ENCODE measurements at places on chromosomes 4 and X.

DNA sequence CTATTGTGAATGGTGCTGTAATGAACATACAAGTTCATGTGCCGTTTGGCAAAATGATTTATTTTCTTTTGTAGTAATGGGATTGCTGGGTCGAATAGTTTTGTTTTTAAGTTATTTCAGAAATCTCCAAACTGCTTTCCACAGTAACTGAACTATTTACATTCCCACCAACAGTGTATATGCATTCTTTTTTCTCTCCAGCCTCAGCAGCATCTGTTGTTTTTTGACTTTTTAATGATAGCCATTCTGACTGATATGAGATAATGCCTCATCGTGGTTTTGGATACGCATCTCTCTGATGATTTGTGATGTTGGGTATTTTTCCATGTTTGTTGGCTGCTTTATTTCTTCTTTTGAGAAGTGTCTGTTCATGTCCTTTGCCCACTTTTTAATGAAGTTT is 246.3 kb upstream of the ADGRL3 start:
- DNase-seq = no peak

GRCh38 chr4:122621016-122621507 is at the start of gene IL21:
Gene IL21 (minus strand): TSS chr4:122621066. CDS start chr4:122621011, 55 bp downstream.
- DNase-seq = no peak

DNA sequence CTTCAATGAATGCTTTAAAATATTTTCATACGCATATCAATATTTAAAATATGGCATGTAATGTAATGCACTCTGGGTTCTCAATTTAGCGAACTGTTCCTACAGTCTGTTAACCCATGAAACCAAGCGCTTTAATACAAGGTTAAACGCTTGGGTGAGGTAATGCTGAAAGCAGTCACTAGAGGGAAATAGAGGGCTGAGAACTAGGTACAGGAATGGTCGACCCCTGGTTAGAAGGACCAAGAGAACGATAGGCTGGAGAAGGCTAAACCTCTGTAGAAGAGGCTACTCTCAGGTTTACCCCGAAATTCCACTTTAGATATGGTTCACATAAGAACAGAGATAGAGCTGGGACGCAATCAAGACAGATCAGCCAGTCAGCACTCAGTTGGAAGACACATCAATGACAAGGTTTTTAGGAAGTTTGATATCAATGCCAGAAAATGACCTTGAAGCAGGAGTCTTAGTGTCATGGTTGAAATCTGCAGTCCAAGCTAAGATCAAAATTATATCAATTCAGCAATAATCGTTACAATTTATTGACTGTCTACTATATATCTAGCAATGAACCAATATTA is 26.9 kb downstream of the ARSJ start:
- DNase-seq = no peak

- no peak for DNase-seq
Observed at GRCh38 chr4:16824278-16824806, 74.1 kb downstream of the LDB2 start.

- DNase-seq = no peak
Observed at GRCh38 chr4:28709891-28710290, 1849.2 kb downstream of the STIM2 start.

GRCh38 chr4:81960961-81961360 is 412.8 kb downstream of the HNRNPD start:
- DNase-seq = no peak

- no peak for DNase-seq
Observed at GRCh38 chr4:40186665-40187014, 10.2 kb upstream of the RHOH start.

- no peak for DNase-seq
Observed at GRCh38 chr4:83605744-83606172, 69.8 kb downstream of the GPAT3 start.

DNA sequence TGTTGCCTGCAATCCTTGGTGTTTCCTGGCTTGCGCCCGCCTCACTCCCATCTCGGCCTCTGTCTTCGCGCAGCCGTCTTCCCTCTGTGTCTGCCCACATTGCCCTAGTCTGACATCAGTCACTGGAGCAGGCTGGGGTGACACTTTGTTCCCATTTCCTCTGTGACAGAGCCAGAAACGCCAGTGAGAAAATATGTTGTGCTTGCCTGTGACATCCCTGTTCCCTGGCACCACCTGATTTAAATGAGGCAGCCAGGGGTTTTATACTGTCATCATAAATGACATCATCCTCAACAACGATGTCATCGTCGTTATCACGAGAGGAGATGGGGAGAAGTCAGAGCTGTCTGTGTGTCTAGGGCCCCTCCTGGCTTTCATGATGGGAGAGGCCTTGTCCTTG is 29.1 kb downstream of the ZNF185 start:
- no peak for DNase-seq

- no peak for DNase-seq
Observed at GRCh38 chrX:23844502-23845138, 61.6 kb downstream of the SAT1 start.

DNA sequence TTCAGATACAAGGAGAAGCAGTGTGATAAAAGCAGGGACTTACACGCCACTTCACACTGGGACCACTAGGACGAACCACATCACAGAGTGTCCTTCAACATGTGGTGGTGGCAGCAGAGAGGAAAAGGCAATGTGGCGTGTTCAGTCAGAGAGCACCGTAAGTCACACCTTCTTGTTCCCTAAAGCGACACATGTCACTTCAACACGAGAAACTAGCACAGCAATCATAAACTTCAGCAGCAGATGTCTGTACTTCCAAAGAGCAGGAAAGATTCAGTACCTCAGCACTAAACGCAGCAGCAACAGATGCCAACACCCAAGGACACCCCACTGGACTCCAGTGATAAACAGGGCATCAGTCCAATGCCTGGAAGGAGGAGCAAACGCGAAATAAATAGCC is 96.7 kb downstream of the AREG start:
- no peak for DNase-seq

DNA sequence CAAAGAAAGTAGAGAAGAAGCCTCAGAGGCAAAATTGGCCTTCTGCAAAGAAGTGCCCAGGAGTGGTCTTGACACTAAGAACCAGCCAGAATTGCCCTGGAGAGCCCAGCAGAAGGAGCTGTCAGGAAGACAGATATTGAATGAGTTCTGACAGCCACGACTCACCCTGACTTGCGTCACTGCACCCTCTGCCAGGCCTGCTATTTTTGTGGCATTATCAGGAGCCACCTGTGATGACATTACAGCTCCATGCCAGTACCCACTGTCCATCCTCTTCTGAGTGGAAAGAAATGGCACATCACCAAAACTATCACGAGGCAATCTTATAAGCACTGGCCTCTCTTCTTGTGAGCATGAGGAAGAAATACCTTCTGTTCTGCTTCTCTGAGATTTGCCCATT is 67.7 kb downstream of the SMIM20 start:
- DNase-seq = no peak

DNA sequence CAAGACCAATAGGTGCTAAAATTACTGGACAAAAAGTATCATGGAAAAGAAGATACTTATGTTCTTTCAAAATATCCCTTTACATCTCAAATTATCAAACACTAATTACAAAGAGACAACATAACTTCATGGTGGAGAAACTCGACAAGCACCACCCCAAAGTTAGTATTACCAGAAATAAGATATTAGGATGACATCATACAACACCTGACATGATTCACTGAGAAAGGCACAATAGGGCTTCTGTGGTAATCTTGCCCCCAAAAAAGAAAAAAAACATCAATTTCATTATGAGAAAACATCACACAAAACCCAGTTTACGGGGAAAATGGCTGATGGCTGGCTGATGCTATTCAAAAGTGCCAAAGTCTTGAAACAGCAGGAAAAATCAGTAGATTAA is 1781.7 kb upstream of the PCDH10 start:
- DNase-seq = no peak

GRCh38 chr4:147597561-147597960 is 19.6 kb upstream of the TMEM184C start:
- DNase-seq = no peak

GRCh38 chrX:17187136-17187756 is 187.8 kb upstream of the NHS start:
- no peak for DNase-seq

DNA sequence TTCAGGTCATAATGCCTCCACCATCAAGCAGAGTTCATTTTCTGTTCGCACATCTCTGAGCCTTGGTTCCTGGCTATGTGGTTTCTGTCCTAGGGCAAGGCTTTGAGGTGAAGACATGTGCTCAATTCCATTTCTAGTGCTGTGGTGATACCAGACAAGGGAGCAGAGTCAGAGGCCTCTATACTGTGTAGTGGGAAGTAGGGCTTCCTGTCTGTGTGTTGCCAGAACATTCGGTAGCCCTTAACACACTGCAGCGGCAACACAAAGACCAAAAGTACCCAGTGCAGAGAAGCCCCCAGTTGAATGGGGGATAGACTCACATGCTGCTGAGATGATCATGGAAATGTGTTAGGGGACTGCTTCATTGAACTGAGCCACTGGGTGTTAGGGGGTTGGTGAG is 56.4 kb downstream of the STARD8 start:
- DNase-seq = no peak

DNA sequence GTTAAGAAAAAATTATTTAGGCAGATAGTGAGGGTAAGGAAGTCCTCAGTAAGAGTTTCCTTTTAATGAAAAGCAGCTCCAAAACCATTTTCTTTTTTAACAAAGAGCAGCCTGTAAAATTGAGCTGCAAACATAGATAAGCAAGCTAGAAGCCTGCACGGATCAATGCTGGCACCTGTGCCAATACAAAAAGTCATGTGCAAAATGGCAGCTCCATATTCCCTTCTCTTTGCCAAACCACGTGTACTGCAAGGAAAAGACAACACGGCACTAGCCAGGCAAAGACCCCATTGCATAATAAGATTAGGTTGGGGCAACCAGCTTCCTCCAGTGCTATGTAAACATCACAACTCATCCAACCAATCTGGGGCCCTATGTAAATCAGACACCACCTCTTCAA is 268.4 kb upstream of the INTU start:
- DNase-seq = no peak

DNA sequence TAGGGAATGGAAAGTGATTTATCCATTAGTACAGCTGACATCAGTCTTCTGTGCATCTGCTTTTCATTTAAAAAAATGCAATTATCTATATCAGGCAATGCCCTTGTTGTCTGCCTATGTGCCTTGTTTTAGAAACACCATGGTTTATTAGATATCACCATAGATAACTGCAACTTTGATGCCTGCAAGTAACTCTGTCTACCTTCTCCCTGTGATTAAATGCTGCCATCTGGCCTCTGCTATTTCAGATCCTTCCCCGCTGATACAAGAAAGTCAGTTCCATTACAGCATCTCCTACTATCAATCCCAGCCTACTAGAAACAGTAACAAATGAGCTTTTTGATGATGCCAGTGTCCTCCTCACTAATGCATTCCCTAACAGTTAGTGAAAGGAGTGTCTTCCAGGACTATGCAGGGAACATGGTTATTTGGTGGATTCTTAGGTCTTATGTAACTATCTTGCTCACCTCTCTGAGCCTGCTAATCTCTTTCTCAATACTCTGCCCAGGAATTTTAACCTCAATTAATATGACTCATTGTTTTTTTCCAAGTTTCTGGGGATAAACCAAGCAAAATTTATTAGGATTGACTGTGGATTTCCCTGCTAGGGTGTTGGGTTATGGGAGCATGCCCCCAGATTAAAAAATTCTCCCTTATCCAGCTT is 444.9 kb downstream of the RAPGEF2 start:
- no peak for DNase-seq

GRCh38 chr4:111391829-111392228 is 753.4 kb upstream of the FAM241A start:
- no peak for DNase-seq

DNA sequence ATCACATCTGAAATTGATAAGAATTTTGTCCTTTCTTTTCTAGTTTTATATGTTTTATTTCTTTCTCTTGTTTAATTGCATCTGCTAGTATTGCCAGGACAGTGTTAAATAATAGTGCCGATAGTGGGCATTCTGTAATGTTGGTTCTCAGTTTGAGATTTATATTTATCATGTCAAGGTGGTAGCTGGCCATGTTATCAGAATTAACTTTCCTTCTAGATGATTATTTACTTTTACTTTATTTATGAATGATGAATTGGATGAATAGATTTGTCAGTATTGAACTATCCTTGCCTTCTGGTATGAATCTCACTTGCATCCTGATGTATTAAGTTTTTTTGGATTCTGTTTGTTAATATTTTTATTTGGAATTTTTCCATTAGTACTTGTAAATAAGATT is 42.7 kb downstream of the METAP1 start:
- no peak for DNase-seq
